ENCODE measurements at places on chromosomes 2 and 18.

DNA sequence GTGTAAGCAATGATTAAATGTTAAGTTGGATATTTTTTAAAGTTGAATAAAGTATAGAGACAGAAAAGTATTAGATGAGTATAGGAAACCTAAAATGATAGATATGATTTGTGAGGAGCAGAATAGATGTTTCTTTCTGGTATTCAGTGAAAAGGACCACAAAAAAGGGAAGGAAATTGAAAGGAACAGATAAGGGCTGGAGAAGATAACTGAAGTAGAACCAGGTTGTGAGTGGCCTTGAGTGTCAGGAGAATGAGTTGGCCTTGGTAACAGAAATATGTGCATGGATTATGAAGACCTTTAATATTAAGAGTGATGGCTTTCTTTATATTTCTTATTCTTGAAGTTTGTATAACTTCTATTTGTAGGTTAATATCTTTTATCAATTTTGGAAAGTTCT, 543.5 kb downstream of the METTL4 start:
- no peak for DNase-seq

DNA sequence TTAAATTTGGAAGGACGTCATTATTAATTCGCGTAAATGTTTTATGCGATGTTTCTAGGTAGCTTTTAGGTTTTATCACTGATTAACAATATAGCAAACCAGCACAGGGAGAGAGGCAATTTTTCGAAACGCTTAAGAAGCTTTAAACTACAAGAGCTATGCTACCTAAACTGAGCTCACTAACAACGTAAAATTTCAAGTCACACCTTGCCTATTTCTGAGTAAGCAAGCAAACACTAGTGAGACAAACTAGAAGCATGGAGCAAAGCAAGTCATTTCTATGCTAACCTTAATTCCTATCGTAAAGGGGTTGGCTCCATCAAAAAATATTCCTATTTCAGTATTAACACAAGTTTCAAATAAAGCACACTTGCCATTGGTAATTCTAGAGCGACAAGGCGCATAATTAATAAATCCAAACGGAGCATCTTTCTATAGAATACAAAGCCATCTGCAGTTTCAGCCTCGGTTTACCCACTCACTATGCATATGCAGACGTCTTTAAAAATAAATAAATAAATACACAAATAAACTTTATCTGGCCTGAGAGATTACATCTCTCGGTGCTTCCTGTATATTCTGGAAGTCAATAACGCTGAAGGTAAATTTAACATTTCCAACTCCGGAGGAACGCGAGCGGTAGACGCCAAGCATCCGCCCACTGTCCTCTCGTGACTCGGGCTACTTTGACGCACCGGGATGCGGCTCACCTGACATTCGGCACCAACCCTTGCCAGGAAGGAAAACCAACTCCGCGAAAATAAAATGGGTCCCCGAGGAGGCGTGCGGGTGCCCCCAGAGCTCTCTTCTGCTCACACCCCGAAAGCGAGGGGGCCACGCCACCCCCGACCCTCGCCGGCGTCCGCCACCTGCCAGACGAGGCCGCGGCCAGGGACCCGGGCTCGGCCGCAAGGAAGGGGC, 947 bp downstream of the ITSN2 start:
- DNase-seq = peak; percentile 60

GRCh38 chr2:98623657-98624056, 15.3 kb downstream of the UNC50 start:
- peak; percentile 31 for DNase-seq

DNA sequence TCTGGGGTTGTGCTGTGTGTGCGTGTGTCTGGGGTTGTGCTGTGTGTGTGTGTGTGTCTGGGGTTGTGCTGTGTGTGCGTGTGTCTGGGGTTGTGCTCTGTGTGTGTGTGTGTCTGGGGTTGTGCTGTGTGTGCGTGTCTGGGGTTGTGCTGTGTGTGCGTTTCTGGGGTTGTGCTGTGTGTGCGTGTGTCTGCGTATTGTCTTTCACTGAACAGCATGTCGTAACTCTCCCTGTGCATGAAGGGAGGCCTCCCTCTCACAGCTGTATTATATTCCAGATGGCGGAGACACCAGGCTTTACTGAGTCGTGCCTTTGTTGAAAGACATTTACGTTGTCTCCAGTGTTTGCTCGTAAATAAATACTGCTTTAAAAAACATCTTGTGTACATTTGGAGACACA, 5.9 kb downstream of the ACKR3 start:
- DNase-seq = no peak

- DNase-seq = no peak
Observed at GRCh38 chr2:197294260-197294659, 16.3 kb downstream of the ANKRD44 start.

- peak; percentile 72 for DNase-seq
Observed at GRCh38 chr2:144780983-144781382, 261.1 kb upstream of the ZEB2 start.

GRCh38 chr2:181520253-181520652, 63.1 kb downstream of the ITGA4 start:
- no peak for DNase-seq

DNA sequence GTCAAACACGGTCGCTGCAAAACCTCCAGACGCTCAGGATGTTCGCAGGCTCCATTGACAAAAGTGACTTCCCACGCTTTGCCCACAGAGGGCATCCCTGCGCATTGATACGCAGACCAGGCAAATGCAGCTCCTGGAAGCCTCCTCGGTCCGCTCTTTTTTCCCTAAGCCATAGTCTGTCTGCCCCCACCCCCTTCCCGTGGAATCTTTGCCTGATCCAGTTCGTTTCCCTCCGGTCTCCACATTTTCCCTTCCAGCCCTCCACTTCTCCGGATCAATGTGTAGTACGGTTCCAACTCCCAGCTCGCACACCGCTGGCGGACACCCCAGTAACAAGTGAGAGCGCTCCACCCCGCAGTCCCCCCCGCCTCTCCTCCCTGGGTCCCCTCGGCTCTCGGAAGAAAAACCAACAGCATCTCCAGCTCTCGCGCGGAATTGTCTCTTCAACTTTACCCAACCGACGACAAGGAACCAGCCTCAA, at the start of gene DCC:
DCC (plus strand) TSS at position 307 of the 481 bp plus-strand sequence. CDS start 591 bp downstream, outside the sequence.
- peak; percentile 83 for DNase-seq

DNA sequence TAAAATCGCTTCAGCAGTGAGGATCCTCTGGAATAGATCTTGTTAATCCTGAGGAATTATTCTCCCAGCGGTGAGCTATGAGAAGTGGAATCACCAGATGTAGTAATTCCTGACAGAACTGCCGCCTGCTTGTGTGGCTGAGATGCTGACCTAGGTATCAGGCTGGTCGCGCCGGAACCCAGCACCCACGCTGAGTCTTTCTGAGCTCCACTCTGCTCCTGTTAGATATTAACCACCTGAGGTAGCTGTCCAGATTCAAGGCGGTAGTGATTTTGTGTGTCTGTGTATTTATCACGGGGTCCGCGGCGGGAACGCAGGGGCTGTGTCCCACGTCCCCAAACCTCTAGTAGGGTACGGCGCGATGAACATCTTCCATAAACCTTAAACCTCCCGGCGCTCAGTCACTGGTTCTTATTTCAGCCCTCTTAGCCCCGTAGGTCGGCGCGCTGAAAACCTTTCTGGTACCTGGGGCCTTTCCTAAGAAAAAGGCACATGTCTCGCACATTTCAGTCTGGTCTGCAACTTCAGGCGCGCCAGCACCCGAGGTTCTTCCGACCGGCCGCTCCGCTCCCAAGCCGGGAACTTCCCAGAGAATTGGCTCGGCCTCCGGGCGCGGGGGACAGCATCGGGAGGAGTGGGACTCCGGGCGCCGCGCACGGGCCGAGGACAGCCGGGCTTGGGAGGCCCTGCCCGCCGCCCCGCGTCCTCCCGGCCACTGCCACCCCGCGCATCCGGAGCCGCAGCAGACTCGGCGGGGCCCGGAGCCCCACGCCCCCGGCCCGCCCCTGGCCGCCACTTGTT, 542 bp upstream of the CNNM3 start:
- DNase-seq = peak; percentile 51

DNA sequence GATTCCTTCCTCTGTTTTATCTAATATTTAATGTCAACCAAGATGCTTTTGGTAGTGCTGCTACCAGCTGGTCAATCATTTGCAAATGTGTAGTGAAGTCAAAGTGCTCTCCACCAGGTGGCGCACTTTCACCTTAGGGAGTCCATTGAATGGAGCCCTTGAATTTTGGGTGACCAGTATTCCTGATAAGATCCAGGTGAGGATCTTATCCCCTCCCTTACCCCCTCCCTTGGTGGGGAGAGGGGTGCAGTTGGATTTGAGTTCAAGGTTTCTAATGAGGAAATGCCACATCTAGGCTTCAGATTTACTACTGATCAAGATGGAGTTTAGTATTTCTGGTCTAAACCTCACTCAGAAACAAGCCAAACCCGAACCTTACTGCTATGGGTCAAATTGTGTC, 12.0 kb upstream of the E2F6 start:
- peak; percentile 97 for DNase-seq
